Astrocyte (in vitro differentiated cells and primary cell): ENCODE measurements at places on chromosomes 7 and 10.

- no peaks in the 10 kb centered on the region for H3K4me1 ChIP-seq
- H3K4me3 ChIP-seq, result no peak overlapping the region
- no peak overlapping the region for H3K27ac ChIP-seq
- no peak for DNase-seq
- H3K27me3 ChIP-seq, result no peaks in the 10 kb centered on the region
- H3K36me3 ChIP-seq, result no peaks in the 10 kb centered on the region
These were observed 644.4 kb upstream of the IGFBP3 start for GRCh38 chr7:46565253-46566096.

DNA sequence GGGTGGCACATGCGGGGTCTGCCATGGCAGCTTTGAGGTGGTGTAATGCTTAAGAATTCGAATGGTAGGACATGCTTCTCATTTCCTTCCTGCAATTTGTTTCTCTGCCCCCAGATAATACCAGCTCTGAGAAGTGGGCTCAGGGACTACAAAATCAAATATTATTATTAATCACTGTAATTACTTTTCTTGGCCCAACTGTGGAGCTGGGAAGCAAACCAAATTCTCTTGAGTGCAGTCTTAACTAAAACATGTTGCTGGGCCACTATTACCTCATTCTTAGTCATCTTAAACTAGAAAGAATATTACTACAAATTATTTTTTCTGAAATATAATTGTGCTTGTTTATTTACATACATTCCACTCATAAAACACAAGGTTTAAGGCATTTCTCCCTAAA, 566.7 kb upstream of the NRP1 start:
- H3K4me1 ChIP-seq, result peaks cover 14% of the 10 kb centered on the region
- H3K4me3 ChIP-seq, result no peak overlapping the region
- H3K27me3 ChIP-seq, result no peaks in the 10 kb centered on the region
- H3K36me3 ChIP-seq, result no peaks in the 10 kb centered on the region
- peak overlapping the region; percentile 47 for H3K27ac ChIP-seq
- peak; percentile 86 for DNase-seq

- DNase-seq, result no peak
- H3K36me3 ChIP-seq, result no peaks in the 10 kb centered on the region
- H3K4me1 ChIP-seq, result peaks cover 10% of the 10 kb centered on the region
- no peaks in the 10 kb centered on the region for H3K27me3 ChIP-seq
- no peak overlapping the region for H3K4me3 ChIP-seq
- H3K27ac ChIP-seq, result no peak overlapping the region
These were observed 187.7 kb downstream of the JAZF1 start for GRCh38 chr7:27992755-27993493.

GRCh38 chr10:113820507-113820906, 33.4 kb downstream of the DCLRE1A start:
- H3K4me3 ChIP-seq, result no peak overlapping the region
- DNase-seq, result no peak
- no peaks in the 10 kb centered on the region for H3K4me1 ChIP-seq
- no peaks in the 10 kb centered on the region for H3K27me3 ChIP-seq

DNA sequence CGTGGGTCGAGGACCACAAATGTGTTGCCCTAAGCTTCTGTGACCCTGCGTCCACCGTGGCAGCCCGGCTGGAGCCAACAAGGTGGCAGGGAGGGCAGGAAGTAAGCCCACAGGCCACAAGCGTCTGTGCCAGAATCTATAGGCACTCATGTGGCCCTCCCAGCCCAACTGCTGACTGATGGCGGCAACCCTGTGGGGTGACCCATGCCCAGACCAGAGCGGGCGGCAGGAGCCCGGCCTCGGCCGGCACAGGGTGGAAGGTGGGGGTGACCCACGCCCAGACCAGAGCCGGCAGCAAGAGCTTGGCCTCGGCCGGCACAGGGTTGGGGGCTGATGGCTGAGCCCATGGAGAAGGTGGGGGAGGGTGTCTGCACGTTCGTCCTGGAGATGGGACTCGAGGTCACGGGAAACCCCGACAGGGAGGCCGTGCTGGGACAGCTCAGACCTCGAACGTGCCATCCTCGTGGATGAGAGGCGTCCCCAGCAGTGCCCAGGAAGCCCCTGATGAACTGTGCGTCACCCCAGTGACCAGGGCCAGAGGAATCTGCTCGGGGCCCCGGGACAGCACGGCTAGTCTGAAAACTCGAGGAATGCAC, 181.0 kb downstream of the ELFN1 start:
- no peak for DNase-seq
- H3K36me3 ChIP-seq, result no peaks in the 10 kb centered on the region
- H3K4me1 ChIP-seq, result no peaks in the 10 kb centered on the region
